ENCODE measurements at places on chromosomes 12 and 14.

DNA sequence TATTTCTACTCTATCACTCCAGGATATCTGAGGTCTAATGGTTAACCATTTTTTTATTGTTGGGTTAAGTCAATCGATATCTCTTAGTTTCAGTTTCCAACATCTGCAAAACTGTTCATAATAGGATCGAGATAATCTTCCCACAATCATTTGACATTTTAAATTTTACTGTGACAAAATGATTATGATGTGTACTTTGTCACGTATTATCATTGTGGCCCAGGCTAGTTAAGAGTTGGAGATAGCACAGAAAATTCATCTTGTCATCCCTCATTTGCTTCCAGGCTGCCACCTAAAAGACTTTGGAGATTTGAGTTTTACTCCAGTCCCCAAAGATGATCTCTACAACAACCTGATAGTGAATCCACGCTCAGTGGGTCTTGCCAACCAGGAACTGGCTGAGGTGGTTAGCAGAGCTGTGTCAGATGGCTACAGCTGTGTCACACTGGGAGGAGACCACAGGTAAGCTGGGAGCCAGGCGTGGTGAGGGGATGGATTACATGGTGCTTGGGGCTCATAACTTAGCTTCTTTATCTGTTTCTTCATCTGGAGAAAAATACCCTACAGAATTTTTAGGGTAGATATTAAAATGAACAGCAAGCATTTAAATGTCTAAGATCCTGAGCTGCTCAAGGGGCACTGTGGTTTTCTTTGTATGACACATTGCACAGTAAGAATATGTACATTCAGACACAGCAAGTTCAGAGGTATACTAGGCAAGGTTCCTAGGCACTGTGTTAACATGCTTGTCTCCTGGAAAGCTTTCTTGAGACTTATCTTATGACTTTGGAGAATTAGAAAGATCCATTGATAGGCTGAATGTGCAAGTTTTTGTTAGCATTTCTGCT, 22.4 kb downstream of the ARG2 start:
- ATAC-seq, result no peak

GRCh38 chr14:76022991-76023390, 37.4 kb downstream of the IFT43 start:
- ATAC-seq, result no peak

DNA sequence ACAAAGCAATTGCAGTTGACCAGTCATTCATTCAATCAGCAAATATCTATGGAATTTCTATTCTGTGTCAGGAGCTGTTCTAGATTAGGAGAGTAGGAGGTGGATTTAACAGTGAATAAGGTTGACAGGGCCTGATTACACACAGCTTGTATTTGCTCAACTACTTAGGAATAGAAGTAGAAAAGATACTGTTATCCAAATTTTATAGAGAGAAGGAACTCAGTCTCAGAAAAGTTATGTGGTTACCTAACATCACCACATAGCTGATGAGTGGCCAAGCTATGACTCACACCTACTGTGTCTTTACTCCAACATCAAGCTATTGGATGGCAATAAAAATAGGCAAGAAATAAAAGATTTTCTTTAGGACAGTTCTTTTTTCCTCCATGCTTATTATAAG, 374.8 kb downstream of the RMST start:
- no peak for ATAC-seq

DNA sequence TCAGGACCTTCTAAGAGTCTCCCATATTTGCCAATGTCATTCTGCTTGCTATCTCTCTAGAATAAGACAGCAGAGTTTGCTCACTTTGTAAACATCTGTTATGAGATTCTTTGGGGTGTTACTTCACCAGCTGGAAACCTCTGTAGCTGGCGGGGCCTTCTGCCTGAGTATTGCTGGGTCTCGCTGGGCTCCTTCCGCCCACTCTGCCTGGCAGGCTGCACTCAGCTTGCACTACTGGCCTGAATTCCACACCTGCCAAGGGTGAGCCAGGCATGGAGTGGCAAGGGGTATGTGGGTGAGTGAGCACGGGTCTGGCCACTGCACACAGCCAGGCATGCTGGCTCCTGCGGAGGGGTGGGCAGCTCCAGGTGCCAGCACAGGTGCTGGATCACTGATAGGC, 267.3 kb upstream of the PDE3A start:
- ATAC-seq, result no peak

DNA sequence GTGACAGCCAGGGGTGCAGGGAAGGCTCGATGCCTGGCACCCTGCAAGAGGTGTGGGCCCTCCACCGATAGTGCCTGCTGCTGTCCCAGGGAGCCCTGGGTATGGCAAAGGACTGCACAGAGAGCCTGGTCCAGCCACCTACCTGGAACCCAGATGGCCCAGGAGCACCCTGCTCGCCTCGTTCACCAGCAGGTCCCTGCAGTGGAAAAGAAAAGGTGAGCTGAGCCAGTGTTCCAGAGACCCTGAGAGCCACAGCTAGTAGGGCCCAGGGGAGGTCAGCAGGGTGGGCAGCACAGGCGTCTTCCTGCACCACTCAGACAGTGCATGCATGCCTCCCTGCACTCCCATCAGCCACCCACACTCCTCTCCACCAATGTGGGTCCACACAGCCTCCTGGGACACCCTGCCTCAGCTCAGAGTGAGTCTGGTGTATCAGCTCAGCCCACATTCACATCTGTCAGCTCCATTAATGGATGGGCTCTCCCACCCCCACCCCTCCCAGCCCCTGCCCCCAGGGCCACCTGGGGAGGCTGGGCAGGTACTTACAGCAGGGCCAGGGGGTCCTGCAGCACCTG, 20.2 kb downstream of the TMEM106C start:
- no peak for ATAC-seq

DNA sequence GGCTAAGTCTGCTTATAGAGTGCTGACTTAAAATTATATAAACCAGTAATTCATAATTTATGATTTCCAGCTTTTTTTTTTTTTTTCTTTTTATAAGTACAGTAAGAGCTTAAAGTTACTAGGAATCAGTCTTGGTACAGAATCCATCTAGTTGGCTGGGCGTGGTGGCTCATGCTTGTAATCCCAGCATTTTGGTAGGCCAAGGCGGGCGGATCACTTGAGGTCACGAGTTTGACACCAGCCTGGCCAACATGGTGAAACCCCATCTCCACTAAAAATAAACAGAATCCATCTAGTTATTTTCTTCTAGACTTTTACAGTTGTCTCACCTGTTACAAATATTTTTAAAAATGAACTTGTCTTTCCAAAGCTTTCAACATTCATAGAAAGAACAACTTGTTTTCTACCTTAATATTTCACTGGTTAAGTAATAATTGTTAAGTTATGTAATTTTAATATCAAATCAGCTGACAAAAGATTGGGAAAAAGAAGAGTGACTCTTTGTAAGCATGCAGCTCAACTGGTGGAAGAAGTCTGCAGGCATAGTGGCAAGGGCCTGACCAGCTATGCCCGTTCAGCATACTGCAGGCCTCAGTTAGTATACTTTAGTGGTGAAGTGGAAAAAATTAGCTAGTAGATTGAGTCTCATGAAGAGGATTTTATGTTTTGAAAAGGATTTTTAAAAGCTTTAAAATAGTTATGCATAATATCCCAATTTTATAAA, 17.4 kb upstream of the PSMA3 start:
- no peak for ATAC-seq

DNA sequence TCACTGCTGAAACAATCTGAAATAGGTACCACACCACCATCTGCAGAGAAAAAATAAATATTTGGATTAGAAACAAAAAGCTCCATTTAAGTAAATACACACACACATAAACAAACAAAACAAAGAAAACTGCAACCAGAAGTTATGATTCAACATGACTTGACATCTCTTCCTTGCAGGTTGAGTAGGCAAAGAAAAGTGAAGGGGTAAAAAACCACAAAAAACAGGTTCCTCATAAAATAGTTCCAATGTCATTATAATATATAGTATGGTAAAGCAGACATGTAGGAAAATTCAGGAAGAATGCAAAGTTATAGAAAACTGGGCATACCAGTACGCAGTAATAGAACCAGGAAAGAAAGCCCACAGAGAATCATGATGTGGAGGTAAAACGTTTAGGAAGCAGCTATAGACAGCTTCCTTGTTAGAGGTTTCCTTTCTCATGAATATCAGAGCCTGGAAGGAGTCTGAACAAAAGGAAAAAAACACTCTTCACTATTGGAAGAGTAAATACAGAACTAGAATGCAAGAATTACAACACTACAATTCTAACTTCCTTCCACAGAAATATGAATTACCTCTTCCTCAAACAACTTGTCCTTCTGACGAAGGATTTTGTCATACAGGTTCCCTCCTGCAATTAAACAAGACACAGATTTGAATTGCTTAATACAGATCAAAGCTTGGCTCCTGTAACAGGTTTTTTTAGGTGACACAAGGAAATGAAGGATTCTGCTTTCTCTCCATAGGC, 6.1 kb downstream of the NEK9 start:
- no peak for ATAC-seq

DNA sequence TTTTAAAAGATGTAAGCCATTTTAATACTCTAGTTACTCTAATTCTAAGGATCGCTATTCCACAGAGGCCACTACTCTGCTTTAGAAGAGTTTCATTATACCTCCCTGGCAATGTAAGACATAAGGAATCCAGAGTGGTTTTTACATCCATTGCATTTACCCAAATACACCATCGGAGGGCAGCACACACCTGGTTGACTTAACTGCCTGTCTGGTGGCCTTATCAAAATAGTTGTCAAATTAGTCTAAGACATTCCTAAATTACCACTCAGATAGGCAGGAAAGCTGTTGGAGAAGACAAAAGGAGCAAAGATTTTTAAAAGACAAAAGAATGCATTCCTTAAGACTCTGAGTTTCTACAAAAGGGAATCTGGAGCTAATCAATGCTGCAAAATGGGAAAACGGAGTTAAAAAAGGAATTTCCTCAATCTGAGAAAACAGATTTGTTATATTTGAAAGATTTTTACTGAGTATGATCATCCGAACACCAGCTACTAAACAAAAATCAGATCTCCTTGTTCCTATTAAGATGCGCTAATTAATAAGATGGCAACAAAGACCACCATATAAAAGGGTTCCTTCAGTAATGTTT, 33.8 kb upstream of the FGD4 start:
- peak; percentile 65 for ATAC-seq

Data from motor neuron (in vitro differentiated cells).